ENCODE measurements at places on chromosomes 4 and X.

GRCh38 chr4:182139491-182139890 lies 103.7 kb upstream of the TENM3 start:
- DNase-seq, result no peak

DNA sequence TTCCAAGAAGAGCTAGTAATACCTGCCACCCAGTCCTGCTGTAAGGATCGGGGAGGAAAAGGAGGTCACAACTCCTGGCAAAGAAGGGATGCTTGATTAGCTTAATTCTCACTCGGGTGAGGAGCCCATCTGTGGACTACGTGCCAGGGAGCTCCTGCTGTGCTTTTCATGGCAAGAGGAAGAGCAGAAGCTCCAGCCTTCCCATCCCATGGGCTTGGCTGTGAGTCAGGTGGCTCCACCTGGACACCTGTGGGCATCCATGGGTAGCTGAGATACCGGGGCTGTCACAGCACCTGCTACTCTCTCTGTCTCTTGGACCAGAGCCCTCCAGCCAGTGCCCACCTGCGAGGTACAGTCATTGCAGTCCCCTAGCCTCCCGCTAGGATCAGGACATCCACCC lies 18.0 kb downstream of the CLNK start:
- no peak for DNase-seq

GRCh38 chr4:130573742-130574141 lies 1477.8 kb downstream of the C4orf33 start:
- DNase-seq, result no peak

DNA sequence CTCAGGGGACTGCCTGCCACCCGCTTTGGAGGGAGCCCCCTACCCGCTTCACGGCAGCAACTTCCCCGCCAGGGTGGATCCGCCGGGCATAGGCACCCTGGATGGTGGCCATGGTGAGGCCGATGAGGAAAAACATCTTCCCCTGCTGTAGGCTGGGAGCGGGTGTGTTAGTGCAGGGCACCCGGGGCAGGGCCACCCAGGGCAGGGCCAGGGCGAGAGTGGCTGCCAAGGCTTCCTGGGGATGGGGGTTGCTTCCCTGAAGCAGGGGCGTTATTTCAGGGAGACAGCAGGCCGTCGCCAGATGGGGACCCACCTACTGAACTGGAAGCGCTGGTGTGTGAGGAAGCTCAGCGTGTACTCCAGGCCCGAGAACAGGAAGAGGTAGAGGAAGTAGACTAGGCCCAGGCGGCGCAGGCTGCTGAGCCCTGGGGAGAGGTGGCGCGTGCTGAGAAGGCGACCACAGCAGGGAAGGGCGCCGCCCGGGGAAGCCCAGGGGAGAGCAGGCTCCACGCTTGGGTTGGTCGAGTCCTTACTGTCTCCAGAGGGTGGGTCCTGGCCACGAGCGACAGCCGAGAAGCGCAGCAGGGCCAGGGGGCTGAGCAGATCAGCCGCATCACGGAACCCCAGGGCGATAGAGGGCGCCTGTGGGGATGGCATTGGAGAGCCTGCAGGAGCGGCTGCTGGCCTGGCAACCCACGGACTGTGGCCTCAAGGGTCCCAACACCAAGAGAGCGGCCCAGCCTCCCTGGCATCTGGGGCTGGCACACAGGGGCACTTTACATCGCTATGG lies 31.5 kb downstream of the NOP14 start:
- no peak for DNase-seq

GRCh38 chrX:139178980-139179379 lies 351.6 kb upstream of the F9 start:
- DNase-seq, result no peak

DNA sequence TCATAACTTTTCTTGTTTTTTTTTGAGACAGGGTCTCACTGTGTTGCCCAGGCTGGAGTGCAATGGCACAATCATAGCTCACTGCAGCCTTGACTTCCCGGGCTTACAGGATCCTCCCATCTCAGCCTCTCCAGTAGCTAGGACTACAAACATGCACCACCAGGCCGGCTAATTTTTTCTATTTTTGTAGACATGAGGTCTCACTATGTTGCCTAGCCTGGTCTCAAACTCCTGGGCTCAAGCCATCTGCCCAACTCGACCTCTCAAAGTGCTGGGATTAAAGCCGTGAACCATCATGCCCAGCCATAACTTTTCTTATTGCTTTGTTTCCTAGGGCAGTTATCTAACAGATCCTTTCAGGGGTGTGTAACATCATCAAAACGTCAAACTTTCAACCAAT lies 11.8 kb downstream of the SEC24D start:
- no peak for DNase-seq

GRCh38 chrX:45795546-45795945 lies 594.9 kb upstream of the DIPK2B start:
- DNase-seq, result no peak

GRCh38 chrX:150365051-150365989 lies 2.2 kb downstream of the MAMLD1 start:
- DNase-seq, result peak; percentile 88

GRCh38 chr4:3290889-3291321 lies 1.9 kb upstream of the RGS12 start:
- DNase-seq, result no peak

DNA sequence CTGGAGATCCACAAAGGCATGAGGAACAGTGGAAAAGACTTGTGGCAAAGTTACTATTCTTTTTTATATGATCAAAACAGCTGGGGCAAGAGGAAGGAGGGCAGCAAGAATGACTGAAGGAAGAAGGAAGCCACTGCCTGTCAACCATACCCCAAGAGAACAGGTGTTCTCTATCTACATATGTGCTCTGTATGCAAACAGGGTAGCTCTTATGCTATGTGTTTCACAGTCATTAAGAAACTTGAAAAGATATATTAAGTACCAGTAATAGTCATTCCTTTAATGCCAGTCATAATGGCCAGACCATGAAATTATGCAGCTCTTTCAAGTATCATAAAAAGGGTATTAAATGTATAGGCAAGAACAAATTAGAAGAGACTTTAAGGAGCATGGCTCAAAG lies 363.9 kb downstream of the KLHL13 start:
- DNase-seq, result no peak

DNA sequence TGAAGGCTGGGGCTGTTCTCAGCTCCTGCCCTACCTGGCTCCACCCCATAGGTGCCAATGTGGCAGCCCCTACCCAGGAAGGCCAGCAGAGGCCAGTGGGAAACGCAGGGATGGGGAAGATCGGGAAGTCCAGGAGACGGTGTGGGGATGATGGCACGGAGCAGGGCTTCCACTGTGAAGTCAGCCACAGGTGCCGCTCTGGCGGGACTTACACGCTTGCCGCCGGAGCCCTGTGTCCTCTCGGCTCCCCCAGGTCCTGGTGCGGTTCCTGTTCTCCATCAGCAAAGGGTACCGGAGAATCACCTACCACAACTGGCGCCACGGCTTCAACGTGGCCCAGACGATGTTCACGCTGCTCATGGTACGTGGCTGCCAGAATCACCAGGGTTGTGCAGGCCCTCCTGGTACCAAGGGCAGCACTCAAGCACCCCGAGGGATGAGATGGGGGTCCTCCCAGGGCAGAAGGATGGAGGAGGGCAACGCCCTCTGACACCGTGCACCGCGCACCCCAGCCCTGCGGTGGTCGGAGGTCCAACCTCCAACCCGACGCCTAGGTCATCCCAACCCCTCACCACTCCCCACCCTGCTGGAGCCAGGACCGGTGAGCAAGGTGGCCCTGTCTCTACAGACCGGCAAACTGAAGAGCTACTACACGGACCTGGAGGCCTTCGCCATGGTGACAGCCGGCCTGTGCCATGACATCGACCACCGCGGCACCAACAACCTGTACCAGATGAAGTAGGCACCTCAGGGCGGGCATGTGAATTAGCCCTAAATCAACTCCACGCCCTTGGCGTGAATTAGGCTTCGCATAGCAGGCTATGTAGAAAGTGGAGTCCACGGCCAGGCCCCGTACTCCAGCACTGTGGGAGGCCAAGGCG lies 12.0 kb downstream of the ATP5ME start:
- DNase-seq, result no peak

DNA sequence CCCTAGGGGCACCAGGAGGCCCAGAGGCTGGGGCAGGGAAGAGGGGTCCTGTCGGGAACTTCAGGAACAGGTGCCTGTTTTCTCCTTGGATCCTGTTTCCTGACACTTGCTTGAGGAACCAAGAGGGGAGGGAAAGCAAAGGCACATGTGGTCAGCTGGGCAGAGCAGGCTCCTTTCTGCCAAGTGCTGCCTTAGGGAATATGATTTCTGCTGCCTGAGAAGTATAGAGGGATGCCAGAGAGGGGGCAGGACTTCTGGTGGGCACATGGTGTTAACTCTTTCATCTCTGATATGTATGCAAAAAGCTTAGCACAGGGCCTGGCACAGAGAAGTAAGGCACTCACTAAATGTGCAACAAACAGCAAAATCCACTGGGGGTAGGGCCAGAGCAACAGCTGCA lies 51.2 kb upstream of the PJA1 start:
- DNase-seq, result no peak

GRCh38 chr4:84916227-84916626 lies 50.3 kb downstream of the WDFY3 start:
- no peak for DNase-seq

DNA sequence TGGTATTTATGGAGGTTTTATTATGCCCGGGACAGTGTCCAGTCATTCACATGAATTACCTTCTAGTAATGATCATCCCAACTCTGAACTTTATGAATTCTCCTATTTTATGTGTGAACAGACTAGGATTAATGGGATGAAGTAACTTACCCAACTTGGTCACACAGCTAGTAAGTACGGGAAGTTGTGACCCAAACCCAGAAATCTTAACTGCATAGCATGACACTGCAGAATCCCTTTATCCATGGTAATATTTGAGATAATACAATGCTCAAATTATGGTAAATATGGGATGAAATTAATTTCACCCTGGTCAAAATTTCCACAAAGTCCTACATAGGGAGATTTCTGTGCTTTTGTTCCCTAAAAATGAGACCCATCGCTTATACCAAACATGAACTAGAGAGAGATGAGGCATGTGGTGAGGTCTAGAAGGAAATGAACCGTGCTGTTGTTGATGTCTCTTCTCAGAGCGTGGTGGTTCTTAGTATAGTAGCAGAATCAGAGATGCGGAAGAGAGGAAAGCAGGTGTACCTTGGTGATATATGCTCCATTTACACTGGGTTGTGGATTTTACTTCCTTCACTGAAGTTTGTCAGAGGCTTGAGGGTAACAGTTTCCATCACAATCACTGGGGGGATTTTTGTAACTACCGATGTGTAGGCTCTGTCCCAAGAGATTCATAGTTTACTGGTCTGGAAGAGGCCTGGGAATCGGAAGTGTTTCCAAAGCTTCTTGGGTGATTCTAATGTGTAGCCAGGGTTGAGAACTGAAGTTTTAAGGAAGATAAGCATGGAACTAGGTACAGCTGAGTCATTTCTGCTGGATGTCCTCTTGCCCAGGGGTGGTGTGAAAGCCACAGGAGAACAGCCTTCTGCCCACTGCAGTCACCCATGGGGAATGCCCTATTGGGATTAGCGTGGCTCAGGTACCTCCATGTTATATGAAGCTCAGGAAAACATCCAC lies 30.2 kb upstream of the FAM9C start:
- no peak for DNase-seq
